ENCODE measurements at places on chromosomes 12 and 14.

GRCh38 chr14:97458661-97459579 is 661.7 kb downstream of the VRK1 start:
- no peak for DNase-seq

DNA sequence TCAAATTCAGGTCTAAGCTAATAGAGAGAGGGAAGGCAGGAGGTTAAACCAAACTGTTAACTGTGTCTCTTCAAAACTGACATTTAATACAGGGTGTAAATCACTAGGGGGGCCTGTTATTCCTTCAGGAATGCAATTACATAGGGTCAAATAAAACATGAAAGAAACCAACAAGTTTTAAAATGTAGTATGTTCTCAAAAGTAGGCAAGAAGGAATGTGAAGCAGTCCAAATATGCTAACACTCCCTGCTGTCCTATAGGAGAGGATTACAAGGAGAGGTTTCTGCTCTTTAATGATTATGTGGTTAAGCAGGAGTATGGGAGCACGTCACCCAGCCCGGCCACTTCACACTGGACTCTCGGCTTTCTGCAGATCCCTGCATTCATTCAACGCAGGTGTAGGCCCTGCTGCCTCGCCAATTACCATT is 42.5 kb upstream of the BMP4 start:
- DNase-seq, result peak; percentile 64

DNA sequence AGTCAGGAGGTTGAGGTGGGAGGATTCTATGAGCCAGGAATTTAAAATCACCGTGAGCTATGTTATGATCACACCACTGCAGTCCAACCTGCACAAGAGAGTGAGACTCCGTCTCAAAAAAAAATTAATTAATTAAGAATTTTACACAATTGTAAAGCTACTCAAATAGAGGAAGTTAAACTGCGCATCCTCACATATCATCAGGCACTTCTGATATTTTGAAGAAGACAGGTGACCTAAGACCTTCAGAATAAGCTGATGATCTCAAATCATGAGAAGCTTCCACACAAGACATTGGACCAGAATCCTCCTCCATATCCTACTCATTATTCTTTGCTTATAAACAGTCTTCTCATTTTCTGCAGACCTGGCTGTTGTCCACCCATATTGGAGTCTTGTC is 800.9 kb downstream of the TMEM121 start:
- no peak for DNase-seq

DNA sequence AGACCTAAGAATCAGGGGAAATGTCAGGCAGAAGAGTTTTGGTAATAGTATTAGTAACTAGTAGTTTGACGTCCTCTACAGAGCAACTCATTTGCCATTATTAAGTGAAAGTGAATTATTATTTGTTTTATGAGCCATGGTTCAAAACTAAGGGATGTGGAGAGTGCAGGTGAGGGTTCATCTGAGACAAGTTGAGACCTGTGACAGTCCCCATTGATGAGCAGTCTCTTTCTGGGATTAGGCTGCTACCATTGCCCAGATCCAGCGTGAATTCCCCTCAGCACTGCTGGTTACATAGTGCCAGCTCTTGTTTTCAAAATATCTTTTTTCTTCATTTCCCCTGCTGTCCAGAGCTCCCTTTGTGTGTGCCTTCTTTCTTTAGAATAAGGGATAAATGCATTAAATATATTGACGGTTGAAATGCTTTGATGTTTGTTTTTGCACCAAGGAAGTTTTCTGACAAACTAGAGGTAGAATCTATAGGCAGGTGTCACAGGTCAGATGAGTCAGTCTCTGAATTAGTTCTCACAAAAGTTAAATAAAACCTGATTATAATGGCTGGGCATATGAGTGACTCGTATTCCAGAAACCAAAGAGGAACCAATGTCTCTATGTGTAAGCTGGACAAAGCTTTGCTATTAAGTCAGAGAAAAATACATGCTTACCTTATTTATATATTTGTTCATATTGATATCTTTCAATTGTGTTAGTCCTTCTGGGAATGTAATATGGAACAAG is 381.4 kb downstream of the TMEM117 start:
- no peak for DNase-seq

DNA sequence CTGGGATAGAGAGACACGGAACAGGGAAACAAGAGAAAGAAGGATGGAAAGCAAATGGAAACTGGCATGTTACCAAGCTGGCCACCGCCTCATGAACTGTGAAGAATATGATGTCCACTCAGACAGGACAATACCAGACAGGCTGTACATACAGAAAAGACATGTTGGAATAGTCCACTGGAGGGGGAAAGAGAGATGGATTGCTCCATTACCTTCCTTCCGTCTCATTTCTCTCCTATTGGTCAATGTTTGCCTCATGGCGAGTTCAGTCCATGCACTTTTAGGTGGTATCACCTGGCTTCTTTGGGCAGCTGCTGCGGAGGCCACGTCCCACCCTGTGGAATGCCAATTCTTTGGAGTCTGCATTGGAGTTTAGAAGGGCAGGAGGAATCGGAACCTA is 166.4 kb downstream of the AEBP2 start:
- no peak for DNase-seq

Measured in GM04503 (cell line).